Pancreas (tissue), 10 donors: ENCODE measurements at places on chromosomes 11 and 22. TPM values are rescaled to one million over a fixed set of nuclear protein-coding genes. Genes with fewer than 3 reads are reported as not detected.

APOA4 gene
- not detected for total RNA-seq

ANAPC15 gene
- 15.7 TPM for total RNA-seq

FAM181B gene
- total RNA-seq, result 0.49 TPM

ST3GAL4 gene
- total RNA-seq, result 6.0 TPM

DNA sequence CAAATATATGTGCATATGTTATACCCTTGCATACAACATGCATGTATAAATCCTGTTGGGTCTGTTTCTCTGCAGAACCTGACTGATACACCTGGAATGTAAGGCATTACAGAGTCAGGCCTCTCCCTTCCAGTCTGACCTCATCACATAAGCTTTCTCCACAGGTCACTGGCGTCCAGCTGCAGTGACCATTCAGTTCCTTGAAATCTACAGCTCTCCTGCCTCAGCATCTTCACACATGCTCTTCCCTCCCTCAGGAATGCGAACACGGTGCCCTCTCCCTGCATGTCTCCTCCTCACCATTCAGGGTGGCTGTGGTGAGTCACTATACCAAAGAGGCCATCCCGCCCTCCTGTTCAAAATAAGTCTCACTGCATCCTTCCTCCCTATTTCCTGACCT lies 657.8 kb upstream of the B3GAT1 start:
- no peak overlapping the region for H3K27ac ChIP-seq
- H3K36me3 ChIP-seq, result no peaks in the 10 kb centered on the region
- no peaks in the 10 kb centered on the region for H3K4me1 ChIP-seq
- no peaks in the 10 kb centered on the region for H3K27me3 ChIP-seq
- DNase-seq, result no peak
- H3K4me3 ChIP-seq, result no peak overlapping the region

- DNase-seq, result no peak
- no peak overlapping the region for H3K4me3 ChIP-seq
- no peaks in the 10 kb centered on the region for H3K36me3 ChIP-seq
- H3K4me1 ChIP-seq, result peaks cover 19% of the 10 kb centered on the region
Measured at GRCh38 chr11:120217526-120217925, 6.7 kb downstream of the OAF start.

DNA sequence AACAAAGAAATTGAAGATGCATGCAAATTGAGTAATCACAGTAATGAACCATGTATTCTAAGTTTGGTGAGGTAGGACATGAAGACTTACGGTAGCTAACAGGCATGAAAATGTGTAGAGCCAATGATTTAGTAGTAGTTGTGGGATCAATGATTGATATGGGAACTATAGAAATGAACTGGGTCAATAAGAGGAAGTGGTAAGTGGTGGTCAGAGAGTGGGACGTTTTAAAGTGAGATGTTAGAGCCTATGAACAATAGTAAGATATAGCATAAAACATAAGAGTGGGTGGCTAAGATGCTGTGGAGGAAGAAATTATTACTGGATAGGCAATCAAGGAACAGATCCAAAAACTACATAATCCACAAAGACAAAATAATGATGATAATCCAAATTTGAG lies 45.0 kb downstream of the DLG2 start:
- H3K4me3 ChIP-seq, result no peak overlapping the region
- no peaks in the 10 kb centered on the region for H3K4me1 ChIP-seq
- no peaks in the 10 kb centered on the region for H3K36me3 ChIP-seq
- no peak for DNase-seq
- no peaks in the 10 kb centered on the region for H3K27me3 ChIP-seq

DNA sequence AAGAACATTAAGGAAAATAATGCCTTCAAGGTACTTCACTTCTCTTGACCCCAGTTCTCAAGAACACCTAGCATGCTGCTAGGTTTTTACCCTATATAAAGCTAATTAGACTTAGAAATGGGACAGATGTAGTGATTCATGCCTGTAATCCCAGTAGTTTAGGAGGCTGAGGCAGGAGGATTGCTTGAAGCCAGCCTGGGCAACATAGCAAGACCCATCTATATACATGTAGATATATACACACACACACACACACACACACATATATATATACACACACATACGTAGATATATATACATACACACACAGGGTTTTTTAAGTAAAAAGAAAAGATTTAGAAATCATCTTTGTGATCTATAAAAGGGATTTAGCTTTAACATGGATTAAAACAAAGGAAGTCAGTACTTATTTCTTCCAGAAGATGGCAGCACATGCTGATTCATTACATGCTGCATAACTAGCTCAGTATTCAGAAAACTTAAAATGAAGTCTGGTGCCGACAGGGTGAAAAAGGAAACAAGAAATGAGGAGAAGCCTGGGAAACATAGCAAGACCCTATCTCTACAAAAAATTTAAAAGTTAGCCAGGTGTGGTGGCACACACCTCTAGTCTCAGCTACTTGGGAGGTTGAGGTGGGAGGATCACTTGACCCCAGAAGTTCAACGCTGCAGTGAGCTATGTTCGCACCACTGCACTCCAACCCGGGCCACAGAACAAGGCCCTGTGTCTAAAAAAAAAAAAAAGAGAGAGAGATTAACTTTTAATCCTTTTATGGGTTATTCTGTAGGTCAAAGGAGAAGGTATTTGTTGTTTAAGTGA lies 28.5 kb upstream of the RBX1 start:
- no peaks in the 10 kb centered on the region for H3K27me3 ChIP-seq
- H3K4me3 ChIP-seq, result no peak overlapping the region
- H3K27ac ChIP-seq, result no peak overlapping the region

DNA sequence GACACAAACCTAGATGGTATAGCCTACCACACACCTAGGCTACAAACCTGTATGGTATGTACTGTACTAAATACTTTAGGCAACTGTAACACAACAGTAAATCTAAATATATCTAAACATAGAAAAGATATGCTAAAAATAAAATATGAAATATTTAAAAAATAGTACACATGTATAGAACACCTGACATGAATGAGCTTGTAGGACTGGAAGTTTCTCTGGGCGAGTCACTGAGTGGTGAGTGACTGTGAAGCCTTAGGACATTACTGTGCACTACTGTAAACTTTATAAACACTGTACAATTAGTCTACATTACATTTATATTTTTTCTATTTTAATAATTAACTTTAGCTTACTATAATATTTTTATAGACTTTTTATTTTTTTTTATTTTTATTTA lies 1301.3 kb downstream of the FAM181B start:
- no peak overlapping the region for H3K27ac ChIP-seq
- no peaks in the 10 kb centered on the region for H3K27me3 ChIP-seq
- H3K4me3 ChIP-seq, result no peak overlapping the region
- H3K36me3 ChIP-seq, result no peaks in the 10 kb centered on the region

DNA sequence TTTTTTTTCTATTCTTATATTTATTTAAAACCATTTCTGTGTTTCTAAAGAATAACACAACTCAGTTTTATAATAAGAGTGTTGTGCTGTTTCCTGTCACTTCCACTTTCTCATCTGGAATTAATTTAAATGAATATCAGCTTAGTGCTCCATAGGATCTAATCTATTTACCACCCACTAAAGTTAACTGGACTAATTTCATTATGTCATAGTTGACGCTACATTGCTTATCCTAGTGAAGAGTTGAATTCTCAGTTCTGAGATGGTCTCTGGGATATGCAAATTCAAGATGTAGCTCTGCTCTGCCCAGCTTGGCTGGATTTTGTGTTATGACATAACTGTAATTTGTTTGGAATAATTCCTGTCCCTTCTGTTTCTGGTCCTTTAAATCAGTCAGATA lies 380.1 kb downstream of the METTL15 start:
- no peak for DNase-seq
- H3K27me3 ChIP-seq, result no peaks in the 10 kb centered on the region
- H3K27ac ChIP-seq, result no peak overlapping the region
- H3K4me3 ChIP-seq, result no peak overlapping the region
- H3K4me1 ChIP-seq, result no peaks in the 10 kb centered on the region

DNA sequence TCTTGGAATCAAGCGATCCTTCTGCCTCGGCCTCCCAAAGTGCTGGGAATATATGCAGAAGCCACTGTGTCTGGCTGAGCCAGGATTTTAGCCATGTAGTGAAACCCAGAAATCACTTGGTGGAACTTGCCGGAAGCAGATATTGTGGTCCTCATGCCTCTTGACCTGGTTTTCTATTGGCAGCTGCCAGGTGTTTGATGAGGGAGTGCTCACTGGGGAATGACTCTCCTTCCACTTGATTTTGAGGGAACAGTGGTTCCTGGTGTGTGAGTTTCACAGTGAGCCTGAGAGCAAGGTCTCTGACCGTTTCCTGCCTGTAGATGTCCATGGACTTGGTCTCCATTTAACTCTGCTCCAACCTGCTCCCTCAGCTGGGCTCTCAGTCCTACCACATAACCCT lies 34.7 kb upstream of the ELF5 start:
- H3K27ac ChIP-seq, result no peak overlapping the region
- no peaks in the 10 kb centered on the region for H3K27me3 ChIP-seq
- no peaks in the 10 kb centered on the region for H3K36me3 ChIP-seq
- no peak overlapping the region for H3K4me3 ChIP-seq
- H3K4me1 ChIP-seq, result no peaks in the 10 kb centered on the region

- no peaks in the 10 kb centered on the region for H3K36me3 ChIP-seq
- H3K27me3 ChIP-seq, result no peaks in the 10 kb centered on the region
- no peak overlapping the region for H3K4me3 ChIP-seq
- H3K27ac ChIP-seq, result no peak overlapping the region
- DNase-seq, result no peak
- H3K4me1 ChIP-seq, result peaks cover 3% of the 10 kb centered on the region
Measured at GRCh38 chr11:76885390-76886097, 24.8 kb downstream of the ACER3 start.
